ENCODE measurements at places on chromosomes 7 and 10. TPM values are rescaled to one million over a fixed set of nuclear protein-coding genes. Genes with fewer than 3 reads are reported as not detected.

The PTTG1IP2 gene
- not detected for total RNA-seq

The DDC gene
- not detected for total RNA-seq

The WNT8B gene
- total RNA-seq = not detected

The CDHR3 gene
- 5.4 TPM for total RNA-seq

The ZNF786 gene
- 4.3 TPM for total RNA-seq

The BICC1 gene
- 74.9 TPM for total RNA-seq

The NPVF gene
- not detected for total RNA-seq

The OPTN gene
- total RNA-seq = 81.3 TPM

The CYP2C8 gene
- total RNA-seq = under 0.01 TPM

The AUTS2 gene
- total RNA-seq = 1.9 TPM

The GGCT gene
- total RNA-seq = 8.5 TPM

The BRAF gene
- total RNA-seq = 13.1 TPM

The GCC1 gene
- total RNA-seq = 24.0 TPM

The SYT15 gene
- under 0.01 TPM for total RNA-seq

The RASSF4 gene
- total RNA-seq = 10.2 TPM

The CXCL12 gene
- 54.7 TPM for total RNA-seq

The TMEM120A gene
- total RNA-seq = 41.1 TPM

The ZNF467 gene
- 0.95 TPM for total RNA-seq

The GPR141 gene
- not detected for total RNA-seq

The AKR1D1 gene
- total RNA-seq = not detected

The MSMB gene
- total RNA-seq = not detected

The RGR gene
- total RNA-seq = not detected

The ITIH5 gene
- 0.17 TPM for total RNA-seq

The FZD8 gene
- total RNA-seq = 6.0 TPM

The ATOH7 gene
- not detected for total RNA-seq

The ERVW-1 gene
- not detected for total RNA-seq

The CALHM2 gene
- 31.4 TPM for total RNA-seq

The SNX8 gene
- 16.7 TPM for total RNA-seq

The ABCF2 gene
- total RNA-seq = 31.0 TPM

The SNX10 gene
- total RNA-seq = not detected

The MSS51 gene
- total RNA-seq = 1.1 TPM

The AGBL3 gene
- 0.52 TPM for total RNA-seq

The GNGT1 gene
- not detected for total RNA-seq

The TMEM229A gene
- total RNA-seq = not detected

The HOXA13 gene
- not detected for total RNA-seq

The TNRC18 gene
- 29.5 TPM for total RNA-seq

The C10orf95 gene
- not detected for total RNA-seq

The HIPK2 gene
- total RNA-seq = 10.1 TPM

The GOLGA7B gene
- total RNA-seq = not detected

The RALA gene
- total RNA-seq = 30.8 TPM

The DNAJC12 gene
- total RNA-seq = 2.3 TPM

The CNPY1 gene
- total RNA-seq = not detected

The MYPN gene
- total RNA-seq = under 0.01 TPM

The MAD1L1 gene
- total RNA-seq = 55.2 TPM

The ADCYAP1R1 gene
- not detected for total RNA-seq

The ADAP1 gene
- 0.79 TPM for total RNA-seq

The MMRN2 gene
- 1.5 TPM for total RNA-seq

The TWIST1 gene
- total RNA-seq = 127 TPM

The STEAP4 gene
- under 0.01 TPM for total RNA-seq

The FAM180A gene
- total RNA-seq = 20.2 TPM

The NEUROG3 gene
- total RNA-seq = not detected

Data from bronchial smooth muscle cell (primary cell).